ENCODE measurements at places on chromosomes 3 and 15. TPM values are rescaled to one million over a fixed set of nuclear protein-coding genes. Genes with fewer than 3 reads are reported as not detected.

Gene ALDH1L1
- total RNA-seq = not detected

Gene DAPK2
- 6.7 TPM for total RNA-seq

Gene GAP43
- total RNA-seq = not detected

Gene LMCD1
- 14.5 TPM for total RNA-seq

Gene GPR176
- total RNA-seq = 39.8 TPM

Gene TMC3
- total RNA-seq = not detected

Measured in endothelial cell of umbilical vein (primary cell).